ENCODE measurements at places on chromosomes 3 and 15. TPM values are rescaled to one million over a fixed set of nuclear protein-coding genes. Genes with fewer than 3 reads are reported as not detected.

The HYAL2 gene
- polyA plus RNA-seq: 70.7 TPM

The GOLGA8R gene
- 4.8 TPM for polyA plus RNA-seq

The DGKG gene
- 0.71 TPM for polyA plus RNA-seq

The LMAN1L gene
- not detected for polyA plus RNA-seq

- DNase-seq: no peak
Observed at GRCh38 chr15:66628976-66629723, 63.4 kb upstream of the LCTL start.

- DNase-seq: no peak
Observed at GRCh38 chr3:12601072-12601471, 44.2 kb downstream of the MKRN2 start.

- DNase-seq: no peak
Observed at GRCh38 chr3:183400352-183400751, 28.1 kb downstream of the MCF2L2 start.

- no peak for DNase-seq
Observed at GRCh38 chr15:28913171-28913765, 27.5 kb downstream of the APBA2 start.

GRCh38 chr3:74510261-74510818, 104.1 kb downstream of the CNTN3 start:
- DNase-seq: no peak

GRCh38 chr15:98548139-98548971, 100.0 kb upstream of the IGF1R start:
- peak; percentile 50 for DNase-seq

DNA sequence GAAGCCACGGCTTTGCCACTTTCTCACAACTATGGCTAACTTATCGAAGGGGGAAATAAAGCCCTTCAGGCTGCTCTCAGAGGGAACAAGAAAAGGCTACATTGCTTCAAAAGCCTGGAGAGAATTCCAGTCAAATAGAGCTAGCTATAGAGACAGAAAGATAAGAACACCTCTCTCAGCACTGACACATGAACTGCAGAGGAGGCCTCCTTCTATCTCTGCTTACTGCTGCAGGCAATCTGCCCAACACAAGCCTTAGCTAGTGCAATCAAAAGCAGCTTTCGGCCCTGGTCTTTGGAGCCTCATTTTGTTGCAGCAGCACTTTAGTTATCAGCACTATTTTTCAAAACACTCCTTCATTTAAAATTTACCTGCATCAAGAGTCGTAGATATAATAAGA, 118.4 kb upstream of the ROBO1 start:
- DNase-seq: no peak

Data from right renal cortex interstitium (tissue), 3 donors.